ENCODE measurements at places on chromosomes 4 and X. TPM values are rescaled to one million over a fixed set of nuclear protein-coding genes. Genes with fewer than 3 reads are reported as not detected.

HSD17B13 gene
- total RNA-seq, result under 0.01 TPM

XAGE2 gene
- not detected for total RNA-seq

NPFFR2 gene
- total RNA-seq, result not detected

MAGEB6B gene
- not detected for total RNA-seq

RNF150 gene
- 0.25 TPM for total RNA-seq

BEND2 gene
- total RNA-seq, result not detected

KIAA1210 gene
- total RNA-seq, result not detected

SUPT20HL1 gene
- not detected for total RNA-seq

RPS6KA6 gene
- 0.63 TPM for total RNA-seq

MSANTD1 gene
- 0.13 TPM for total RNA-seq

NUP62CL gene
- total RNA-seq, result not detected

SH3RF1 gene
- total RNA-seq, result 7.1 TPM

DNA sequence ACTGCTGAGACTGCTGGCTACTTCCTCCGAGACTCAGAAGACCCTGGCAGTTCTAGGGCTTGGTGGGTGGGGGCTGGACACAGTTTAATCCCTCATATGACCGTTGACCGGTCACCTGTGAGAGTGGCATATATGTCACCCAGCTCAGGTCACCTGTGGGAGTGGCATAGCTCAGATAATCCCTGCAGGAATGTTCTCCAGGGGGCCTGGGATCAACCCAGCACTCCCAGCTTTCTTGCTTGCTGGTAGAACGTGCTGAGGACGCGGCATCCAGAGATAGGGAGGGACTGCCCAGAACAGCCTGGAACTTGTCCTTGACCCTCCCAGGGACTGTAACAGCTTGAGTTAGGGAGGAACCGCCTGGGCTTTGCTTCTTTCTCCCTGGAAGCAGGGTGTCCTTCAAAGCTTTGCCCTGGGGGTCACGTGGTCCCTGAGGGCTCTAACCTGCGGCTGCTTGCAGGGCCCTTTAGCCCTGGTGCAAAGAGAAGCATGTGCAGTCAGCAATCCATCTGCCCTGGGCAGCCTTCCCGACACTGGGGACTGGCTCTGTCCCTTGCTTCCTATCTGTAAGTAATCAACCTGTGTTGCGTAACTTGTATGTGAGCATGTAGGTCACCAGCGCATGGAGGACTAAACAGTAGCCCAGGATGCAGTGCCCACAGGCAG is 55.3 kb downstream of the ZFYVE28 start:
- DNase-seq, result no peak

GRCh38 chr4:119211867-119212233 is 663 bp upstream of the USP53 start:
- no peak for DNase-seq

- DNase-seq, result no peak
These were observed 77.6 kb downstream of the PRKG2 start for GRCh38 chr4:81137446-81137845.

DNA sequence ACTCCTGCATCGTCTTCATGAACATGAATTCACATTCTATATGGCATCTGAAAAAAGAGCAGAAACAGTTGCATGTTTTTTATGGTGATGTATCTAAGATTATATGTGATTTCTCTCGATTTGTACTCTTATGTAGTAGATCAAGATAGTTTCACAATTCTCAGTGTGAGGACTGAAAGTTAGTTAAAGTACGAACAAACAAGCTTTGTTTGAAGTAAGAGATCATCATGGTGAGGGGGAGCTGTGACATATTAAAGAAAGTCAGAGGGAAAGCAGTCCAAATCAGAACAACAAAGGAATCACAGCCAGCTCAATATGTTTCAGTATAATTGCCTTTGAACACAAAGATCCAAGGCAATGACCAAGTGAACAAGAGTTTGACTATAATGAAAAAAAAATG is 1140.6 kb downstream of the SH3BGRL start:
- no peak for DNase-seq

GRCh38 chr4:176207839-176208238 is 12.5 kb upstream of the SPATA4 start:
- no peak for DNase-seq

- DNase-seq, result no peak
These were observed 23.8 kb downstream of the FGFBP1 start for GRCh38 chr4:15914736-15915135.

GRCh38 chrX:72095370-72095769 is 36.3 kb downstream of the RTL5 start:
- peak; percentile 70 for DNase-seq

DNA sequence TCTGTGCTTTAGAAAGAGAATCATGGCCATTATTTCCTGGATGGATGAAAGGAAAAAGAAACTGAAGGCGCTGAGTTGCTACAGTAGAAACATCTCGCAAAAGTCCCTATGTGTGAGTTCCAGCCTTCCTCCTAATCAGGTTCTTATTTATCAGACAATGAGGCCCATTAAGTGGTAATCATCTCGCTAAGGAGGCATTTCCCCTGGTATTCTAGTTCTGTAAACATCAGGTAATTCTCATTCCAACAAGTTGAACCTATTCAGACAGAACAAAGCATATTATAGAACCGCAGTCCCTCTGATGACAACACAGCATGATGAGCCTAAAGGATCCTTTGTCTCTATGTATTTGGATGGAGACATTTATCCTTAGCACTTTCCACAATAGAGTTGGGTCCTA is 205.7 kb upstream of the MAOA start:
- DNase-seq, result no peak

GRCh38 chr4:153531000-153531358 is 64.8 kb downstream of the TMEM131L start:
- DNase-seq, result no peak

GRCh38 chr4:20698382-20698781 is 1.9 kb upstream of the PACRGL start:
- DNase-seq, result no peak

- no peak for DNase-seq
These were observed 2.0 kb downstream of the RAB40A start for GRCh38 chrX:103517246-103517645.

GRCh38 chr4:17112292-17112659 is 213.8 kb upstream of the LDB2 start:
- DNase-seq, result no peak

GRCh38 chr4:14177987-14178386 is 550.5 kb upstream of the BOD1L1 start:
- DNase-seq, result no peak

- no peak for DNase-seq
These were observed 59.4 kb downstream of the REPS2 start for GRCh38 chrX:17005712-17006368.

- no peak for DNase-seq
These were observed 775 bp downstream of the AMOT start for GRCh38 chrX:112839856-112840255.

- DNase-seq, result no peak
These were observed 580.4 kb upstream of the ADGRL3 start for GRCh38 chr4:60619531-60620305.

DNA sequence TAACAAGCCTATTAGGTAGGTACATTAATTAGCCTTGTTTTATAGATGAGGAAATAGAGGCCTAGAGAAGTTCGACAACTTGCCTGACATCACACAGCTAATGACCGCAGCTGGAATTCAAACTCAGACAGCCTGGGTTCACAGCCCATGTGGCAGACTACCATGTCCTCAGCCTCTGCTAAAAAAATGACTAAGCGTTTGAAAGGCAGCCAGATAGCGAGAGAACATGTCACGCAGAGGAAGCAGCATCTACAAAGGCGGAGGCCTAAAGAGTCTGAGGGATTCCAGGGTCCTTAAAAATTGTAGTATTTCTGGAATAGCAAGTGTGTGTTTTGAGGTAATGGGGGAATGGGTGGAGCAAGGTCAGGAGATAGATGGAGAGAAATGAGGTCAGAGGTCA is 33.2 kb upstream of the BMP15 start:
- no peak for DNase-seq

- no peak for DNase-seq
These were observed 6.8 kb downstream of the PDS5A start for GRCh38 chr4:39970671-39971640.

DNA sequence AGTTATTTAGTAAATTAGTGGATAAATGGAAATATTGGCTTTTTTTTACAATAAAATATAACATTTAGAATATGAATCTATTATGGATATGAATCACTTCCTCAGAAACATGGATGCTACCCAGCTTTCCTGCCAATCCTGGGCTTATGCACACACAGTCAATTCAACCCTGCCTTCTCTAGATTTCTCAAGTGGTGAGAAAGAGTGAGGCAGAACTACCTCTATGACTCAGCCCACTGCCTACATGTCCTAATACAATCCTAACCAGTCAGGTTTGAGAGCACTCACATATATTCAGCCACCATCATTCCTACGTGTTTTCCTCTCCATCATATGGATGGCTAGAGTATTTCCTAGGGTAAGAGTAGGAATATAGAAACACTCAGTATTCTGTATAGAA is 91.1 kb upstream of the ANKRD50 start:
- DNase-seq, result no peak

DNA sequence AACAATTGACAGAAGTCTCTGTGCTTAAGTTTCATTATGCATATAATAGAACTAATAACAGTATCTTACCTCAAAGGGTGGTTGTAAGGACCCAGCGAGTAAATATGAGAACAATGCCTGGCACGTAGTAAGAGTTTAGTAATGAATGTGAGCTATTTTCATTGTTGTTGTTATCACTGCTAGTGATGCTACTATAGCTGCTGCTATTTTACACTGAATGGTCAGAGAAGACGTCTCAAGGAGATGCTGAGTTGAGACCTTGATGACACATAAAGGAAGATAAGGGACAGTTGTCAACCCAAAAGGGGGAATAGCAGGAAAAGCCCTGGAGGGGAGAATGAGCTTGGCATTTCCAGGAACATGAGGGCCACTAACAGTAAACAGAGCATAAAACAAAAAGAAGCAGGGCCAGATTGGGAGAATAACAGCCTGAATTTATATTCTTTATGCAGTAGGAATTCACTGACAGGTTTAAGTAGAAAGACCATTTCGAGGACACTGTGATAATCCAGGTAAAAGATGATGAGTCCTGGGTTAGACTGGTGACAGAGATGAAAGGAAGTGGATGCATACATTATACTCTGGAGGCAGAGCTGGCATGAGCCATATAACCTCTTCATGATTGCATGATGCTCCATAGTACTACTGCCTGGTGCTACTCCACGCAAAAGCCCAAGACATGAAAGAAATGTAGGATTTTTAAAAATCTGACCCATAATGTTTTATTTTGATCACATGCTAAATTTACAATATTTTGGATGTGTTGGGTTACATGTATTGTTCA is 23.1 kb downstream of the ATP8A1 start:
- DNase-seq, result no peak

DNA sequence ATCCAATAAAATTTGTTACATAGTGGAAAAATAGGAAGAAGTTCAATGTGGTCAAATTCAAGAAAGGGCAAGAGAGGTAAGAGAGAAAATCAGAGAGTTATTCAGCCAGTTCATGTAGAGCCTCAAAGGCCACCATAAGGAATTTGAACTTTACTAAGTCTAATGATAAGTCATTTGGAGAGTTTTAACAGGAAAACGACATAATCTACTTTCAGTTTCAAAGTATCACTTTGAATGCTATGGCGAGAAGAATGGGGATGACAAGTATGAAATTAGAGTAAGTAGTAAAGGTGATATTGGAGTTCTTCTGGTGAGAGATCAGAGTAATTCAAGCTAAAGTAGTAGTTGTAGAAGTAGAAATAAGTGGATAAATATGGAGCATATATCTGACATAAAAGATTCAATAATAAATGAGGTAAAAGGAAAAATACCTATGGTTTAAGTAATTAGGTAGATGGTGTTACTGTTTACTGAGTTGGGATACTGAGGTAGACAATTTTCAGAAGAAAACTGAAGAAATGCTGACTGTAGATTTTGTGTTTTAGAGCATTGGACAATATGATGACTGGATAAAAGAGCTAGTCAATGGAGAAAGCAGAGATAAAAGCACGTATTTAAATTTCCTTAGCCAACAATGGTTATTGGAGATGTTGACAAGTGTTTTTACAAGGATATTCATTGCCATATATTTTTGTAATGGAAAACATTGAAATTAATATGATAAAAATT is 331.7 kb upstream of the ADGRL3 start:
- no peak for DNase-seq

DNA sequence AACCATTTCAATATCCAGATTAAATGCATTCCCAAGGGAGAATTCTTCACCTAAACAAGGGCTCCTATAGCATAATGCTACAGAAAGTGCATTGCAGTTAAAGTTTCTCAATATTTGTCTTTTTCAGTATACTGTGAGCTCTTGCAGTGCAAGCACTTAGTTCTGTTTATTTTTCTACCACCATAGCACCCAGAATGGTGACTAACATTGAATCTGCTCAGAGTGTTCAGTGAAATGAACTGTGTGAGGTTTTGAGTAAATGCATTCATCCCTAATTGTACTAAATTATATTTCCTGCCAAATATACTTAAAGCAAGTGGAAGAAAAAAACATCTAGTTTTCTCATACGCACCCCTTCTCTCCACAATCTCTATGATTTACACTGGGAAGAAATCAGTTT is 383.9 kb downstream of the PCDH7 start:
- DNase-seq, result no peak

DNA sequence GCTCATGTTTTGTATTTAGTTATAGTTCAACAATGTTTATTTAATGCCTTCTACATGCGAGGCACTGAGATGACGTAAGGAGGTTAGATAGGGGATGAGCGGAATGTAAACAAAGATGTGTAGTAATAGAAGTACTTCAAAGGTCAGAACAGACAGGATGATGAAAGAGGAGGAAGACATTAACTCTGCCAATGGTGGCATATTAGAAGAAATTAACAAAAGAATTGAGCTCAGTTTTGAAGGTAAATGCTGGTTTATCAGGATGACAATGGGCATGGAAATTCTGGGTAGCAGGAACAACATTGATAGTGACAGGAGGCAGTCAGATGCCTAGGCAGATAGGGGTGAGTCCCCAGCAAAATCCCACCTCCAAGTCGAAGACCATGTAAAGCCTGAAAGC is 62.3 kb upstream of the PGRMC2 start:
- peak; percentile 21 for DNase-seq

DNA sequence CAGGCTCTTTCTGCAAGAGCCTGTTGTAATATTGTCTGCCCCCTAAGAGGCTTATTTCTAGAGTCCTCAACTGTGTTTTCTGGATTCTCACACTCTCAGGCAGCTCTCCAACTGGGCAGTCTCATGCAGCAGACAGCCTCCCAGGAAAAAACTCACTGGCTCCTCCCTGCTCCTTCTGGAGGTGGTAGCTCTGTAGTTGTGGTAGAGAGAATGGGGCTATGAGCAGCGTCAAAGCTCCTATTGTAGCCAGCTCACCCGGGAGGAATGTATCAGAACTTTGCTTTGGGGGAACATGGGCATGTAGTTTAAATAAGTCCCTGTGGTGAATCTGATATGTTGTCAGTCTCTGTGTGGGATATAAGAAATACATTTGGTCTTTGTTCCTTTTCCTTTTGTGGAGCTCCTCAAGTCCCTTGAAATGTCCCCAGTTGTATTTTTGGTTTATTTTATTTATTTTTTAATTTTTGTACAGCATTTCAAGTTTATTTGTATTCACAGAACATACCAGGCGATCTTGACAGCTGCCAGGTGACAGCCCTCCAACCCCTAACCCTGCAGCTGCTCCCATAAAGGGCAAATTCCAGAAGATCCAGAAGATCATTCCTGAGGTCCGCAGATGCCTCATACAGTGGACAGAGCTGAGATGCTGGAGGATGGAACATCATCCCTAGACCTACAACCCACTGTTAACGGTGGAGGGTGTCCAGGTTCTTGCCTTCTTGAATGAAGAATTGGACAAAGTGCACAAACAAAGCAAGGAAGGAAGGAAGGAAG is 45.7 kb downstream of the TRIM61 start:
- DNase-seq, result no peak
